ENCODE measurements at places on chromosomes 13 and 19. TPM values are rescaled to one million over a fixed set of nuclear protein-coding genes. Genes with fewer than 3 reads are reported as not detected.

DNA sequence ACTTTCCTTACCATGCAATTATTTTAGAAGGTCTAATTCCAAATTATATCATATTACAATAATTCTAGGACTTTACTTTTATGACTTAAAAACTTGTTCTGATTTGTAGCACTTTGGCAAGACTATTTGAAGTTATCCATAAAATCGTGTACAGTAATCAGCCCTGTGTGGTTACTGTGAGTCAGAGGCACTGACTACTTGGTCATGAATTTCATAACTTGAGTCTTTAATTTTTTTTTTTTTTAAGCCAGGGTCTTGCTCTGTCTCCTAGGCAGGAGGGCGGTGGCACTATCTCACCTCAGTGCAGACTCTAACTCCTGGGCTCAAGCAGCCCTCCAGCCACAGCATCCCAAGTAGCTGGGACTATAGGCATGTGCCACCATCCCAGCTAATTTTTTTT is 1319.2 kb upstream of the SLC10A2 start:
- DNase-seq: no peak

GRCh38 chr13:86992251-86992650 is 678.9 kb upstream of the SLITRK5 start:
- DNase-seq: no peak

GRCh38 chr13:19665427-19665859 is 32.0 kb downstream of the MPHOSPH8 start:
- no peak for DNase-seq

GRCh38 chr19:2573916-2574315 is 98.0 kb downstream of the GADD45B start:
- DNase-seq: no peak

DNA sequence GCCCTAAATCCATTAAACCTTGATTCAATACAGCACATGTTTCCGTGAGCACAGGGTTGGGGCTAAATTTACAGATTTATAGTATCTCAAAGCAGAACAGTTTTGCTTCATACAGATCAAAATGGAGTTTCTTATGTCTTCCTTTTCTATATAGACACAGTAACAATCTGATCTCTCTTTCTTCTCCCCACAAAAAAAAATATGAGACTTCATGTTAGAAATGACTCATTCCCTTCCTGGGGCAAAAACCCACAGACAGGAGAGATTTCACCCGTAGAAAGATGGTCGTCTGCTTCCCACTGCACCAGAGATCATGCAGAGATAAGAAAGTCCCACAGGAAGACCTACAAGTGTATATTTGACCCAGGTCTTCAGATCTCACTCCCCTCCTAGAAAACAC is 7.7 kb upstream of the ZNF611 start:
- no peak for DNase-seq

The SCN1B gene
- polyA plus RNA-seq: 6.3 TPM

The RYR1 gene
- polyA plus RNA-seq: 572 TPM

GRCh38 chr19:30674656-30675055 is 302.5 kb downstream of the ZNF536 start:
- DNase-seq: no peak

- DNase-seq: no peak
Observed at GRCh38 chr13:31134039-31134711, 27.5 kb downstream of the HSPH1 start.

DNA sequence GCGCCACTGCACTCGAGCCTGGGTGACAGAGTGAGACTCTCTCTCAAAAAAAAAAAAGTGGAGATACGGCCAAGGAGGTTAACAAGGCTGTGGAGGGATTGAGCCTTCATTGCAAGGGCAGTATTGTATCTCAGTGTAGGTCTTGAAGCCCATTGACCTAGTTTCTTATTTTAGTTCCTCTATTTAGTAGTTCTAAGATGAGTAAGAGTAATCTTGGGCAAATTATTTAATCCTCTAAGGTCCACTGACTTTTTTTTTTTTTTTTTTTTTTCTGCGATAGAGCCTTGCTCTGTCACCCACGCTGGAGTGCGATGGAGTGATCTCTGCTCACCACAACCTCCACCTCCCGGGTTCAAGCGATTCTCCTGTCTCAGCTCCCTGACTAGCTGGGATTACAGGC is 14.3 kb upstream of the ILF3 start:
- DNase-seq: no peak

The FAM216B gene
- polyA plus RNA-seq: not detected

DNA sequence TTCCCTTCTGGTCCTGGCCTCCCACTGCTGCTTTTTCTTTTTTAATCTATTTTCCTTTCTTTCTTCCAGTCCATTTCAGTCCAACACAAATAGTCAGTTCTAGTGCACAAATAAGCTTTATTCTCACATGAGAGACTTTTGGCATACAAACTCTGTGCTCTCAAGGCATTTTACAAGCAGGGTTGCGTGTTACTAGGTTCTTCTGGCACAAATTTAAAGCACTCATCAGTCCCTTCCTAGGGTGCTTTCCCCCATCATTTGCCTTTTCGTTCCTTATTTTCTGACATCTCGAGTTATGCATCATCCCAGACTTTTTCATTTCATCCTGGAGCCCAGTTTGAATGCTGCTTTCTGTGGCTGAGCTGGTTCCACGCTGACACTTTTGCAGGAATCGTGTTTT is 29.8 kb upstream of the IL17D start:
- no peak for DNase-seq

Data from forelimb muscle (tissue), 1 donor.